ENCODE measurements at places on chromosomes 6 and 20.

- no peak for DNase-seq
These were observed 2.0 kb upstream of the THBS2 start for GRCh38 chr6:169255643-169256042.

GRCh38 chr20:42978184-42978974 lies 211.3 kb downstream of the PTPRT start:
- no peak for DNase-seq

DNA sequence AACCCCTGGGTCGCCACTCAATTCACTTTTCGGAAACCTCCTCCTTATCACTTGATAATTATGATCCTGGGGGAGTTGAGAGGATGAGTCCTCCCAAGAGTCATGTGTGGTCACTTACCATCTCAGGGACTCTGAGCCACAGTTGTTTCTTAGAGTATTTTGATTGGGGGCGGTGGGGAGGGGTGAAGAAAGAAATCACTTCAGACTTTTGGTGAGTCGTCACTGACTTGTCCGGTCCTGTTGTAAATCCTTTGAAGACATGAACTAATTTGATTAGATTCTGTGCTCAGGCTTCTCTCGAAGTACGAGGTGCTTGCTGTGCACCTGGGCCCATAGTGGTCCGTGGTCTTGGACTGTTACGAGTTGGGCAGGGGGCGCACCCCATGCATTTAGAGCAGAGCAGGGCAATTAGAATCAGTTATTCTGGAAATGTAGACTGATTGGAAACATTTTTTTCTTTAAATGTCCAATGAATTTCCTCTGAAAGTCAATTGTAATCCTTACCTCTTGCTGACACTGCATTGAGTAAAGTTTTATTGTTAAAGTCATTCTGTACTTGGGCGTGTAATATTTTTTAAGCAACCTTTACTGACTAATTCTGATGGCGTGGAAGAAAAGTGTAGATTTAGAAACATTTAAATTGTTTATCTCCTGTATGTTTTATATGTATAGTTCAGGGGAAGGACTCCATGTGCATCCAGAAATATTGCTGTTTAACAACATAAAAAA lies 173.4 kb downstream of the SLC16A10 start:
- no peak for DNase-seq

- DNase-seq, result no peak
These were observed 933 bp upstream of the ADGRB3 start for GRCh38 chr6:68633972-68634725.
